Smooth muscle cell of the brain vasculature (primary cell): ENCODE measurements at places on chromosomes 12 and 14.
A peak's percentile ranks its signal among the peaks of the same experiment; 100 is the strongest.

GRCh38 chr12:125418902-125419564, 353.8 kb downstream of the AACS start:
- no peak for DNase-seq

- no peak for DNase-seq
These were observed 38.6 kb downstream of the DGLUCY start for GRCh38 chr14:91152499-91152898.

DNA sequence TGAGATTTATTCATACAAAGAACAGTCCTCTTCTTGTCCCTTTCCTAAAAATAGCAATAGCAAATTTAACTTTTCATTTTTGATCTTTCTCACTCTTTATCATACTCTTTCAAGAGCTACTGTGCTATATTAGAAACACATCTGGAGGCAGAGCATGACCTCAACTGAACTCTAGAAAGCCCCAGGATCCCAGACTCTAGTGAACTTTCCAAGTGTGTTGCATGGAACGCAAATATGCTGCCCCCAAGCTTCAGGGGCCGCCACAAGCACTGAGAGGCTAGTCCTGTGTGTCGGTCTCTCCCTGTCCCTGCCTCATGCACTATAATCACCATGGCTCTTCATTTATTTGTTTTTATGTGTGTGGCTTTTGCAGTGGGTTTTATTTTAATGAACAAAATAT, 38.7 kb upstream of the ZNF641 start:
- DNase-seq: no peak

DNA sequence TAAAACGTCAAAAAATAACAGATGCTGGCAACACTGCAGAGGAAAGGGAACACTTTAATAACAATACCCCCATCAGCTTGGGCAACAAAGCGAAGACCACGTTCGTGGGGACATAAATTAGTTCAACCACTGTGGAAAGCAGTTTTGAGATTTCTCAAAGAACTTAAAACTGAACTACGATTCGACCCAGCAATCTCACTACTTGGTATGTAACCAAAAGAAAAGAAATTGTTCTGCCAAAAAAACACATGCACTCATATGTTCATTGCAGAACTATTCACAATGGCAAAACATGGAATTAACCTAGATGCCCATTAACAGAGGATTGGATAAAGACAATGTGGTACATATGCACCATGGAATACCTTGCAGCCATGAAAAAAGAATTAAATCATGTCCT, 81.2 kb upstream of the RAP1B start:
- DNase-seq: no peak

GRCh38 chr12:57611108-57611826, at the start of gene ARHGEF25:
ARHGEF25 (plus strand) TSS chr12:57611435; CDS start chr12:57611895, 460 bp downstream.
- no peak for DNase-seq

DNA sequence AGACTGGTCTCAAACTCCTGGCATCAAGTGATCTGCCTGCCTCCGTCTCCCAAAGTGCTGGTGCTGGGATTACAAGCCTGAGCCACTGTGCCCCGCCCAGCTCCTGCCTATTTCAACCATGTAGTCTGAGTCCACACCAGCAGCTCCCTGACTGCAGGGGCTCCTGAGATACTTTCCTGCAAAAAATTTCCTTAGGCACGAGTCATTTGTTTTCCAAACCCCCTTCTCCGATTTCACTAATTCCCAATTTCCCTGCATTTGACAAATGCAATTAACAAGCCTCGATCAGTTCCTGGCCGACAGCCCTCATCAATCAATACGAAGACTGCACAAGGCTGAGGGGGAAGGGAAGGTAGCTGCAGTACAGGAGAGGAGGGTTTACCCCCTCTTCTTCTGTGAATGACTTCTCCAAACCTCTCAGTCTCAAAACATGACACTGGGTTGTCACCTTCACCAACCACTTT, 10.1 kb downstream of the PSMB5 start:
- no peak for DNase-seq

GRCh38 chr14:68421116-68421515, 371.8 kb downstream of the ZFP36L1 start:
- DNase-seq: no peak

DNA sequence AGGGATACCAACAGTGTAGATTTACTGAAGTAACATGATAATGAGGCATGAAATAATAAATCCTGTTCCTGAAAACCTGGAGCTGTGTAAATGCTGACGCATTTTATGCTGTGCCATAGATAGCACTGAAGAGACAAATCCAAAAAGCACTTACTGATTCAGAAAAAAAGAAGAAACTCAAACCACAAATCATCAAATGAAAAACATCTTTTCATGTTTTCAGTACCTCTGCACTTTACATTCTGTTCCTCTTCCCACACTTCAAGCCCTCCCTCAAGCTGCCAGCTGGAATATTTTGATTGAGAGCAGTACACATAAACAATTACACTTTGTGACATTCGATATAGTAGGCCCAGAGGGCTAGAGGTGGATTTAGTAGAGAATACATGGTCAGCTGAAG, 362.3 kb downstream of the NAV3 start:
- no peak for DNase-seq

- DNase-seq: no peak
These were observed 11.5 kb upstream of the TMTC2 start for GRCh38 chr12:82675246-82675645.

- DNase-seq: peak; percentile 90
These were observed 9.0 kb upstream of the CD163 start for GRCh38 chr12:7512553-7512952.

DNA sequence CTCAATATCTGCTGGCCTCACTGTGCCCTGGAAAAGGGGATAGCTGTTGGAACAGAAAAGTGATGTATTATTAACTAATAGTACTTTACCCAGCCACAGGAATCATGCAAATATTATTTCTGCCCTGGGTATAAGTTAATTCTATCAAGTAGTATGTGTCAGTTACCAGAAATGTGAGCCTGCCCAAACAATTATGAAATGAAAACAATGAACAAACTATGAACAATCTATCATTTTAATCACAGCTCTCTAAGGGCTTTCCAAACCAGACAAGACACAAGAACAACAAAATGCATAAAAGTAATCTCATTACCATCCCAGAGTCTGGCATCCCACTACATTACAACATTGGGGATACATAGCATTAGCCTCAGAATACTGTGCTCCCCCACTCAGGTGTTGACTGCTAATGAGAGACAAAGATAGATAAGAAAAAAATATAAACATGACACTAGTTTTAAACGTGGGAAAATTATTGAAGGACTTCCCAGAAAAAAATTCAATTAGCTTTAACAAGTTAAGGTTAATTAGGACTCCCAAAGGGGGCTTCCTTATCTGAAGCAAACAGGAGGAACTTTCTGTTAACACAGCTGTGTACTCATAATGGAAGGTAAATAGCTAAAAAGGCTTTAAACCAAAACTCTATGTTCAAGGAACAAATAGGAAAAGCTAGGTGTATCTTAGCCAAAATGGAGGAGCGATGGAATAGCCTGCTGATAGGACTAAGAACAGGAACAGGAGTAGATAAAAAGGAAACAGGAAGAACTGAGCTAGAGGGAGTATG, 3.3 kb downstream of the DCAF5 start:
- DNase-seq: no peak

GRCh38 chr12:71178162-71178561, 20.4 kb upstream of the TSPAN8 start:
- DNase-seq: no peak

- DNase-seq: no peak
These were observed 3.4 kb downstream of the TRHDE start for GRCh38 chr12:72275526-72275925.

GRCh38 chr12:3827301-3828000, 45.7 kb downstream of the PARP11 start:
- DNase-seq: no peak

DNA sequence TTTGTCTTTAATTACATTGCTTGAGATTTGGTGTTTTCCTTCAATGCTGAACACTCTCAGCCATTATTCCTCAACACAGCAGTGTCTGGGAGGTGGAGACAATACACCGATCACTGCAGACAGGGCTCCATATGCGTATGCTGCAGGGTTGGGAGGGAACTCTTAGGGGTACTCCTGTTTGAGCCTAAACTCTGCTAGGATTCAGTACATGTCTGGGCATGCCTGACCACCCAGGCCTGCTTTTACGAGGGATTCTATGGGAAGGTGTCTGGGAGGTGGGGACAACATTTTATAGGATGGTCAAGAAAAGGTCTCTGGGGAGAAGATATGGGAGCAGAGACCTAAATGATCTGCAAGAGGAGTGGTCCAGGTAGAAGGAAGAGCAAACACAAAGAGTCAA, 34.3 kb downstream of the DHRS2 start:
- no peak for DNase-seq

GRCh38 chr14:77250927-77251326, 20.1 kb downstream of the NGB start:
- DNase-seq: no peak

DNA sequence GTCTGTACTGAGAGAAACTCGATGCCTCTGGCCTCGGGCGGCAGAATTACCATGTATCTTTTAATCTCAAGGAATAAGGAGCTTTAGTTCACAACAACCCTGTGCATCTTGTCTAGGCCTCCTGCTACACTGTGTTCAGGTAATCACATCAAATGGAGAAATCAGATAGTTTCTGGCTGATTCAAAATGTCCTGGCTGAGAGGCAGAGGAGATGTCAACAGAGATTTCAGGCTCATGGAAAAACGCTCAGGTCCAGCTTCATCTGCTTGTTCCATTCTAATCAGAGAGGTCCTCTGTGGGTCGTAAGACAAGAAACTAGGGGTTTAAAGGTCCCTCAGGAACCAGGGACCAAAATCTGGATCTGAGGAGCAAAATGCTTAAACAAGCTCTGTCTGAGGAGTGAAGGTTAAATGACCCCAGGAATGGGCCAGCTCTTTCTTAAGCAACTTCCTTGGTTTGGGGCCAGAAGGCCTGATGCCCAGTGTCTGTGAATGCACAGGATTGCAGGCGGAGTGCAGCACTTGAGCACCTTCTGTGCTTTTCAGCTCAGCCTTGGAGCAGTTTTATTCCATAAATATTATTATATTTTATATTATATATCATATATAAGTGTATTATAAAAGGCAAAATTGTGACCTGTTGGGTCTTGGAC, 170.2 kb upstream of the PRICKLE1 start:
- no peak for DNase-seq

DNA sequence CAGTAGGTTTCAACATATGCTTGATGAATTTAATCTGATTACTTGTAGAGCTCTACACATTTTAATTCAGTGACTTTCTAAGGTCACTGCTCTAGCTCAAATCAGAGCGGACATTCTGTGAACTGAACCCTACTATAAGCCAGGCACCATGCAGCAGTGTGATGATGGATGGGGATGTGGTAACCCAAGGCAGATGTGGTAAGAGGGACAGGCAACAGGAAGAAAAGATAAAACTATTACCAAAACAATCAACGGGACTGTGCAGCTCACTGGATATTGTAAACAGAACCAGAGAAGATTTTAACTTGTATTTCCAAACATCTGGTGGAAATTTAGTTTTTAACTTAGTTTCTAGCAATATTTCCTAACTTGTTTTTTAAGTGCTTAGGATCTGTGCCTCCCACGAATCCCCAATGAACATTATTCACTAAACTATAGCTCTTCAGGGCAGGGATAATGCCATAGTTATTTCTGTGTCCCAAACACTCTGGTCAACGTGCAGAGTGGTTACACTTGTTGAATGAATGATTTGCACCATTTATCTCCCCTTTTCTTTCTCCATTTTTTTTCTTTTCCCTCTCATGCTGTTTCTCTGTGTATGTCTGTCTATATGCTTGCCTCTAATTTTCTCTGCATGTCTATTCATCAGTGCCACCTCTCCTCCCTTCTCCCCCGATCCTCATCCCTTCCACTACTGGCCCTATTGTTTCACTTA, 3.0 kb downstream of the ERO1A start:
- DNase-seq: no peak

DNA sequence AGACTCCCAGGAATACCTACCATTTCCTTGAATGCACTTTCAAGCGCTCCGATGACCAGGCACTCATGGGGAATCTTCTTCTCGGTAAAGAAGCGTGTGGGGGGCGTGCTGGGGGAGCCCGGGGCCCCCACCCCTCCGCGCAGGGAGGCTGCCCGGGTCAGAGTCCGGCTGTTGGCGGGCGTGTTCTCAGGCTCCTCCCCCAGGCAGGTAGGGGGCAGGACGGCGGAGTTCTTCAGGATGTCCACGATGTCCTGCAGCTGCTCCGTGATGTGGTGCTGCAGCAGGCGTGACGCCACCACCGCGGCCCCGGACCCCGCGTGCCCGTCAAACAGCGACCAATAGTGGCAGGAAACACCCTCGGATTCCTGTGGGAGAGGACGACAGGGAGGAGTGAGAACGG, 133.2 kb downstream of the PPM1H start:
- no peak for DNase-seq

- DNase-seq: no peak
These were observed 183.6 kb upstream of the DDHD1 start for GRCh38 chr14:53336729-53337128.
